Body of pancreas (tissue), 4 donors: ENCODE measurements at places on chromosomes 12 and 14. TPM values are rescaled to one million over a fixed set of nuclear protein-coding genes. Genes with fewer than 3 reads are reported as not detected.

- H3K27me3 ChIP-seq, result no peaks in the 10 kb centered on the region
- H3K4me1 ChIP-seq, result peaks cover 12% of the 10 kb centered on the region
- no peak overlapping the region for H3K4me3 ChIP-seq
- no peak for DNase-seq
These were observed 355.4 kb downstream of the CEP128 start for GRCh38 chr14:80586131-80586530.

DNA sequence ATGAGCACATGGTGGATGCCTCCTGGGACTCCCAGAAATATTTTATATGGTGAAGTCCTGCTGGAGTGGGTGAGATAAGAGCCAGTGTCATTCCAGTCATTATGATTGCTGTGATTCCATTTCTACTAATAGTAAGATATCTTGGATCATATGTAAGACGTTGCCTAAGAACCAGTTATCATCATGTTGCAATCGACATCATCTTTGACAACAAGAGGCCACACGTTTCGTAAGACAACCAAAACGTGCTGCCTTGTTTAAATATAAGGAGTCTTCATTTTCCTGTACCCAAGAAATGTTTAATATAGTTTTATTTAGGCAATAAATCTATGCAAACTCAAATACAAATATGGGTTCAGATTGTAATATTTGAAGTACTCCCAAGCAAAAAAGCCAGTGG, 58.4 kb downstream of the SPTSSA start:
- H3K4me3 ChIP-seq, result no peak overlapping the region
- no peak for DNase-seq
- H3K36me3 ChIP-seq, result no peaks in the 10 kb centered on the region
- no peaks in the 10 kb centered on the region for H3K27me3 ChIP-seq

- H3K27me3 ChIP-seq, result no peaks in the 10 kb centered on the region
- peaks cover 4% of the 10 kb centered on the region for H3K36me3 ChIP-seq
- peak; percentile 44 for DNase-seq
- H3K4me1 ChIP-seq, result peaks cover 4% of the 10 kb centered on the region
- no peak overlapping the region for H3K27ac ChIP-seq
These were observed 104.0 kb downstream of the NCOR2 start for GRCh38 chr12:124463341-124463921.

DNA sequence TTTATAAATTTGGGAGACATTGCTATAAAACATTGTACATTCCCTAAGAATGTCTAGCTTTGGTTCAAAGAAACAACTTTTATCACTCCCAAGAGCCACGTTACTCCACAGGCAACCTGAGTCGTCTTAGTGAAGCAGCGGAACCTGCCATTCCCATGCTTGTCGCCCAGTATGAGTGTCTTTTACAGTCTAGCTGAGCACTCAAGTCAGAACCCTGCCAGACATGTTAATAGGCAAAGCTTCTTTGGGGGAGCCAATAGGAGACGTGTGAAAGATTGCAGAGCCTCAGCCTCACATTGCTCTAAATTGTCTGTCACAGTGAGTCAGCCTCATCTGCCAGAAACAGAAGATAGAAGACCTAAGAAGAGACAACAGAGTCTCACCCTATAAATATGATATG, 541.6 kb upstream of the FLRT2 start:
- no peak overlapping the region for H3K4me3 ChIP-seq
- no peaks in the 10 kb centered on the region for H3K36me3 ChIP-seq
- H3K27me3 ChIP-seq, result no peaks in the 10 kb centered on the region
- H3K27ac ChIP-seq, result no peak overlapping the region
- no peak for DNase-seq

DNA sequence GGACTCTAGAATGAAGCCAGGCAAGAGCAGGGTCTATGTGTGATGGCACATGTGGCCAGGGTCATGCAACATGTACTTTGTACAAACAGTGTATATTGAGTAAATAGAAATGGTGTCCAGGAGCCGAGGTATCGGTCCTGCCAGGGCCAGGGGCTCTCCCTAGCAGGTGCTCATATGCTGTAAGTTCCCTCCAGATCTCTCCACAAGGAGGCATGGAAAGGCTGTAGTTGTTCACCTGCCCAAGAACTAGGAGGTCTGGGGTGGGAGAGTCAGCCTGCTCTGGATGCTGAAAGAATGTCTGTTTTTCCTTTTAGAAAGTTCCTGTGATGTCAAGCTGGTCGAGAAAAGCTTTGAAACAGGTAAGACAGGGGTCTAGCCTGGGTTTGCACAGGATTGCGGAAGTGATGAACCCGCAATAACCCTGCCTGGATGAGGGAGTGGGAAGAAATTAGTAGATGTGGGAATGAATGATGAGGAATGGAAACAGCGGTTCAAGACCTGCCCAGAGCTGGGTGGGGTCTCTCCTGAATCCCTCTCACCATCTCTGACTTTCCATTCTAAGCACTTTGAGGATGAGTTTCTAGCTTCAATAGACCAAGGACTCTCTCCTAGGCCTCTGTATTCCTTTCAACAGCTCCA, 39.6 kb downstream of the DAD1 start:
- H3K4me1 ChIP-seq, result peaks cover 14% of the 10 kb centered on the region
- no peaks in the 10 kb centered on the region for H3K27me3 ChIP-seq
- H3K36me3 ChIP-seq, result no peaks in the 10 kb centered on the region
- DNase-seq, result no peak
- no peak overlapping the region for H3K27ac ChIP-seq

DNA sequence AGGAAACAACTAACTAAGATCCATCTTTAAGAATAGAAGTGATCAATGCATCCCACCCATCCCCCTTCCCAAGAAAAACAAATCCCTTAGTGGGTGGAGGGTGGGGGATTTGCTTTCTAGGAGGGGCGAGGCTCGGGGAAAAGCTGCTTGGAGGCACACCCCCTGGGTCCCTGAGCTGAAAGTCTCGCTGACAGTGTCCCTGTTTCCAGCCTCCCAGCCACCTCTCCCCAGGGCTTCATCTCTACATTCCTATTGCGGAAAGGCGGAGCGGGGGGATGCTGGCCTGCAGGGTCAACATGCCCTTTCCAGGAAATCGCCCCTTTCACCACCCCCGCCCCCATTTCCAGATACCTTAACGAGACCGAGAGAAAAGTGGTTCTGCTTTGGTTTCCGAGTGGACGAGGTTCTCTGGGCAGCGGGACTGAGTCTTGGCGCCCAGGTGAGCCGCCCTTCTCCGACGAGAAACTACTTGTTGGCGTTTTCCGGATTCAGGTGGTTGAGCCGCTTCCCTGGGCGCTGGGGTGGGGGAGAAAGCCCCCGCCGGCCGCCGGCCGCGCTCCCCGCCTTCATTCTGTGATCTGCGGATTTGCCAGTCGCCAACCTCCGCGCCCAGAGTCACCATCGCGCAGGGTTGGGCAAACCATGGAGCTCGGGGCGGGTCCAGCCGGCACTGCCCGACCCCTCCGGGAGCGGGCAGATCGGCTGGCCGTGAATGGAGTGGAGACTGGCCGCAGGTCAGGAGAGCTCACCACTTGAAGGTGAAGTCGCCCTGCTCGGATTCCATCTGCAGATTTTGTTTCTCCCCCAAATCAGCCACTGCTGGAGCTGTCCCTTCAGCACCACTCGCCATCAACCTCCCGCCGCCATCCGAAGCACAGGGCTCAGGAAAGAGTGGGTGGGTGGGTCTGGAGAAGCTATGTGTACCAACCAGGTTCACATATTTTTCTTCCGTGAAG, 505 bp downstream of the KCNC2 start:
- no peaks in the 10 kb centered on the region for H3K27me3 ChIP-seq
- no peaks in the 10 kb centered on the region for H3K36me3 ChIP-seq
- no peak overlapping the region for H3K4me3 ChIP-seq
- no peak for DNase-seq

DNA sequence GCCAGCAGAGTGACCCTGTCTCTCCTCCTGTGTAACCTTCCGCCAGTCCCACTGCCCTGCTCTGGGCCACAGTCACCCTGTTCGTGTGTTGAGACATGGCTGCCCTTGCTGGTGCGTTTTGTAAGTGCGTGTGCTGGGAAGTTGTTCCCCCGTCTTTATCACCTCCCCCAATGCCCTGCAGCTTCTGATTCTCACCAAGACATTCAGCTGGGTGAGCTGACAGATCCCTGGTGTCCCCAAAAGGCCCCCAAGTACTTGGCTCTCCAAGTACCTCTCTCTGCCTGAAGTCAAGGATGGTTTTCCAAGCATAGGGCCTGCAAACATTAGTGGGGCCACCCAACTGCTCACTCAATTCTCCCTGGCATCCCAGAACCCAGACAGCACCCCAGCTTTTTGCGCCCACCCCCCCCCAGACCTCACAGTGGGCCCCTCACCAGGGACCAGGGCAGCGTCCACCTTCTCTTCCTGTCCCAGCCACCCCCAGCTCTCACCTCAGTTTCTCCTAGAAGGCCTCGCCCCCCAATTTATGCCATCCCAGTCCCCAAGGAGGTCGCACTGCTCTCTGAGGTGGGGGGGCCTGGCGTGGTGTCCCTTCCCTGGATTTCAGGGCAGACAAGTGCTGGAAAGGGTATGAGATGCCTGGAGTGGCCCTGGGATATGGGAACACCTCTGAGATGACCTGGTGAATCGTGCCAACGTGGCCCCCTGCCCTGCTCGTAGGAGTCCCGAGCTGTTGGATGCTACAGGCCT, 51.8 kb upstream of the EML1 start:
- DNase-seq, result no peak
- no peaks in the 10 kb centered on the region for H3K36me3 ChIP-seq
- H3K27me3 ChIP-seq, result no peaks in the 10 kb centered on the region
- H3K4me1 ChIP-seq, result peaks cover 28% of the 10 kb centered on the region

DNA sequence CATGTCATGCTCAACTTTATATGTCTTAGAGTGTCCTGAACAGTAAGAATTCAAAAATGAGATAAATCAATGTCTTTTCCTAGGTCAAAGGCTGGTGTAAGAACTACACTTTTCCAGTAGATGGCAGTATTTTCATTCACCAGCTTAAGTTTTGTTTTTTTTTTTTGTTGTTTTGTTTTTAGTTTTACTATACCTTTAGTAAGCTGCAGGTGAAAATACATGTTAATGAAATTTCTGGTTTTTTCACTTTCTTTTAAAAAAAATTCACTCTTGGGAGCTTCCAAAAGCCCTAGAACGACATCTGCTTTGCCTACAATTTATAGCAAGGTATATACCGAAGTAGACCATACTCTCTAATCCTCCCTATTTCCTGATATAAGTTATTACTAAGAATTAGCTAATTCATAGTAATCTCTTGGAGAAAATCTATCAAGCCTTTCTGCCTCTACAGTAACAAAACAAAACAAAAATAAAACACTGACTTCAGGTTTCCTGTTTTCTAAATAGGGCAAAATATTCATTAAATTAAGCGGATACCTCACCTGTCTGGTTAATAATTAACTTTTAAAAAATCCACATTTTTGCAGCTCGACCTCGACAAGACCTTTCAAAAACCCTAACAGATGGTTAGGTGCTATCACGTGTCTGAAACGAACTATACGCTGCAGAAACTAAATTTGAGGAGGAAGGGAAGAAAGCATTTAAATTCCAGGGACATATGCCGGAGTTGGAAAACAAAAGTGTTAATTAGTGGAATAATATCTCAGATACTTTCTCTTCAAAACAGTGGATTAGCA, 2.7 kb upstream of the SAMD4A start:
- H3K27me3 ChIP-seq, result no peaks in the 10 kb centered on the region
- no peak for DNase-seq
- no peaks in the 10 kb centered on the region for H3K36me3 ChIP-seq
- peaks cover 13% of the 10 kb centered on the region for H3K4me1 ChIP-seq
- peak overlapping the region; percentile 100 for H3K27ac ChIP-seq
- peak overlapping the region; percentile 35 for H3K4me3 ChIP-seq

DNA sequence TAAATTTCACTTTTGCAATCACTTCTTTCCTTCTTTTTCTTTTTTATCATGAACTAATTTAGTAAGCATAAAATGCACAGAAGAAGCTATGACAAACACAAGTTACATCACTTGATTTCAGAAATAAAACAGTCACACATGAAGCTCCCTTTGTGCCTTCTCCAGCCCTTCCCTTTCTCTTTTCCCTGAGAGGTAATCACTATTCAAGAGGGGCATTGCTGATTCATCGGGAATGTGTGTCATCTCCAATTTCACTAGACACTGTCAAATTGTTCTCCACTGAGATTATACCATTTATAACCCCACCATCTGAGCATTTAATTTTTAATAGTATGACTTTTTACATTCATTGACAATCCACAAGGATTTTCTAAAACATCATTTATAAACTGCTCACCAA, 91.6 kb upstream of the PTPRQ start:
- H3K4me3 ChIP-seq, result no peak overlapping the region
- no peaks in the 10 kb centered on the region for H3K27me3 ChIP-seq
- DNase-seq, result no peak
- H3K4me1 ChIP-seq, result no peaks in the 10 kb centered on the region

Gene TAS2R50
- total RNA-seq, result 3.3 TPM

Gene CCER1
- not detected for total RNA-seq

Gene FAM222A
- total RNA-seq, result 16.2 TPM

Gene WNT1
- total RNA-seq, result not detected

Gene DDX47
- total RNA-seq, result 32.4 TPM

Gene PTPRR
- total RNA-seq, result 0.78 TPM

Gene DNAI7
- not detected for total RNA-seq
